ENCODE measurements at places on chromosomes 3 and 15.

GRCh38 chr3:116118475-116119169 is 326.7 kb downstream of the LSAMP start:
- no peak for DNase-seq

GRCh38 chr15:51100785-51101489 is 6.2 kb upstream of the TNFAIP8L3 start:
- DNase-seq, result no peak

DNA sequence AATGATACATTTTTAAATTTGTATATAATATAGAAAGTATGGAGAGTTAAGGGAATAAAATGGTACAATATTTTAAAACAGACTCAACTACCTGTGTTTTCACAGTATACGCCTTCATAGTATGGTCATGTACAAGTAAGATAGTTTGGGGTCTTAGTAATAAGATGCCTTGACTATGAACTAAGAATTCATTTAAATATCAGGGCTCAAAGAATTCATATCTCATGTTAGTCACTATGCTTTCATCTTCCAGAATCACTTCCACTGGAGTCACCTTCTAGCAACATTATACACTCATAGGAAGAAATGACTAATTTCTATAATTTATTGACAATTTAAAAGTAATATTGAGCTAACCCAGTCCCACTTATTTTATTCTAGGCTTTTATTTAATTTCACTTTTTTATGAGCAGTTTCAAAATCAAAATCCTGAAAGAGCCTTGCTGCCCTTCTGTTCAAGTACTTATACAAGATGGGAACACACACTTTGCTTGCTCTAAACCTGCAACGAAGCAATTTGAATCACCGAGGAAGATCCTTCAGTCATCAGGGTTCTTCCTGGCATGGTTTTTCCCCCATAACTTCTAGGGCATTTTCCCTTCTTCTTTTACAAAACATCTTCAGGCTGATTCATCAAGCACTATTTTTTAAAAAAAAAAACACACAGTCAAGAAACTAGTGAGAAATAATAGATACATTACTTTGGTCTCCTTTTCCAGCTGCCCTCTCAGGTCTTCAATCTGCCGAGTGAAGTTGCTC is 94.1 kb downstream of the MYH15 start:
- DNase-seq, result no peak

DNA sequence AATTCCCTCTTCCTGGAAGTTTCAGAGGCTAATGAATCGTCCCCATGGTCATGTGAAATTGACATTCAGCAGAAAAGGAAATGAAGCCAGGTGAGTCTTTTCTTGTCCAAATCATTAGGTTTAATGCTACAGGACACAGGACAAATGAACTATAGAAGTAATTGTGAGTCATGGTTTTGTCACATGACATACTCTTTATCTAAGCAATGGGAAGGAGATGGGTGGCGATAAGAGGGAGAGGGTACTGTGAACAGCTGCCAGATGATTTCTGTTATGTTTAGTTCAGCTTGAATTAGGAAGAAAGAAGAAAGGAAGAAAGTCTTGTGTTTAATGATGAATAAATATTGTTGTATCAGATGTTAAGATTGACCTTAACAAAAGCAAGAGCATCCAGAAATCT is 515.4 kb upstream of the ZNF717 start:
- DNase-seq, result no peak

GRCh38 chr3:18580268-18580667 is 155.1 kb upstream of the SATB1 start:
- no peak for DNase-seq

DNA sequence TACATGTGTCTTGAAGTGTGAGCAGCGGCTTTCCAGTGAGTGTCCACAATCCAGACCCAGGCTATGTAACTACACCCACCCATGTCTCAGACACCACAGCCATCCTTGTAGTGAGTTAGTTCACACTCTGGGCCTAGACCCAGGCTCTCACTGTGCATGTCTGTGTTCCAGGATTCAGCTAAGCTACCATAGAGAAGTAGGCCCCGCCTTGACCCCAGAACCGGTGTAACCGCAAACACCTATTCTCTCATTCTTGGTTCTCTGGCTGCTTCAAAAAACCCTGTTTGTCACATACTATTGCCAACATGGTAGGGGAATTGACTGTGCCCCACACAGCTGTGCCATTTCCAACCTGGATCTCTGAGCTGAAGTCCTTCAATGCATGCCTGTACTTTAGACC is 560.6 kb downstream of the RSL24D1 start:
- no peak for DNase-seq

DNA sequence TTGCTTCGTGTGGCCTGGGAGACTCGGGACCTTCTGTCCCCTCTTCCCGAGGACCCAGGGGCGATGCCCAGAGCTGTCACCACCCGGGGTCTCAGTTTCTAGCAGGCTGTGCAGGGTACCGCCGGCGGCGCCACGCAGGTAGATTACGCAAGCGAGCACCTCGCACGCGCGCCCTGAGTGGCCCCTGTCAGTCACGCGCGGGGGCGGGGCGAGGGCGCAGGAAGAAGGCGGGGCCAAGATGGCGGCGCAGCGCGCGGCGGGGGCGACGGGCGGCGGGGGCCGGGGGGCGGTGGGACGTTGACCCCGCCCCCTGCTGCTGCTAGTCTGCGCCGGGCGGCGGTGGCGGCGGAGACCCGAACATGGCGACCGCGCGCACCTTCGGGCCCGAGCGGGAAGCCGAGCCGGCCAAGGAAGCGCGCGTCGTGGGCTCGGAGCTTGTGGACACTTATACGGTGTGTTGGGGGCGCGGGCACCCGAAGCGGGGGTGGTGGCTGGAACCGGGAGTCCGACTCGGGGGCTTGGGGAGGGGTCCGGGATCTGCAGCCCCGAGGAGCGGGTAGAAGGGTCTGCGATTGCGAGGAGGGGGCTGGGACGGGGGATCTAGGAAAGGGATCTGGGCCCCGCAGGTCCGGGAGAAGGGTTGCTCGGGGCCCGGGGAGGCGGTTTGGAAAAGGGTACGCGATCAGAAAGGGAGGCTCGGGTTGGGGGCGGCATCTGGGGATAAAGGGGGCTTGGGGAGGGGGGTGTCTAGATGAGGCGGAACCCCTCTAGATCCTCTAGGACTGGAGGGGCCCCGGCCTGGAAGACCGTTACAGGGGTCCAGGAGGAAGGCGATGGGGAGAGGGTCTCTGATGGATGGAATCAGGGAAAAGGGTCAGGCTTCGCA is at the start of gene NISCH:
TSS of gene NISCH (plus strand) at position 322 of the 886 bp plus-strand sequence. CDS start at position 360, 38 bp downstream.
- peak; percentile 79 for DNase-seq

DNA sequence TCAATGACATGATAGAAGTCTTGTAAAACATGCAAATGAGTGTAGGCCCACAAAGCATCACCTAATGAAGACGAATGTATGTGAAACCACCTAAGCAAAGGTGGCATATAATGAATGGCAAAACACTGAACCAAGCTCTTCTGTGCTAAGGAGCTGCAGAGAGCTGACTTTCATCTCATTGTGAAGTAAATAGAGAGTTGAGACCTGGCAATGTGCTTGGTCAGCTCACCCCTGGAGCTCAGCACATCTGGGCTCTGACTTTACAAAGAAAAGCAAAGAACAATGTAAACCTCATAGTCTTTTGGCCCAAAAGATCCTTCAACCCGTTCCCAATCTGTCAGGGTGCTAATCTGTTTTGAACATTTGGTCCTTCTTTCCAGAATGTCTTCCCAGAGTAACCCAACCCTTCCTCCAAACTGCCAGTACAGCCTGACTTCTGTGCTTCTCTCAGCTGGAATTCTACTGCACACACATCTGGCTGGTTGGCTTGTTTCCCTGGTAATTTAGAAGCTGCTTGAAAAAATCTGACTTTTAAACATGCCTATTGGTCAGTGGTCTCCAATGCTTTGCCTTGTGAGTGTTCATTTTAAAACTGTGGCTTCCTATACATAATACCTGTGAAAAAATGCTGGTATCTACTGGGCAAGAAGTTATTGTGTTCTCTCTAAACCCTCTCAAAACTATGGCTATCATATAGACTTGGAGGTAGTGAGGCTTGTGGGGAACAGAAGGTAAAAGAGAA is 101.7 kb downstream of the CD200R1L start:
- peak; percentile 15 for DNase-seq

DNA sequence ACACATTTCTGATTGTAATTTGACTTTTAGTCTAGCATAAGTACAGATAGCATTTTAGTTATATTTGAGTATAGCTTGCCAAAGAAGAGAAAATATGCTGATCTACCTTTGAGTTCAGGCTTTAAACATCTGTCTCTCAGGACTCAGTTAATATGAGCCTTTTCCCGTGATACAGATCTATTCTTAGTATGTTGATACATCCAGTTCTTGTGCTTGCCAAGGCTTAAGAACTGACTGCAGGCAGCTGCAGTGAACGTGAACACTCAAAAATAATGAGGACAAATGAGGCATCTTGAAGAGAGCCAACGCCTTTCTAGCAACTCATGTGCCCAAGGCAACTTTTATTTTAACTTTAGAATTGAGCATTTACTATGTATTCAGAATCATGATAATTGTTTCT is 325.5 kb downstream of the SI start:
- no peak for DNase-seq

DNA sequence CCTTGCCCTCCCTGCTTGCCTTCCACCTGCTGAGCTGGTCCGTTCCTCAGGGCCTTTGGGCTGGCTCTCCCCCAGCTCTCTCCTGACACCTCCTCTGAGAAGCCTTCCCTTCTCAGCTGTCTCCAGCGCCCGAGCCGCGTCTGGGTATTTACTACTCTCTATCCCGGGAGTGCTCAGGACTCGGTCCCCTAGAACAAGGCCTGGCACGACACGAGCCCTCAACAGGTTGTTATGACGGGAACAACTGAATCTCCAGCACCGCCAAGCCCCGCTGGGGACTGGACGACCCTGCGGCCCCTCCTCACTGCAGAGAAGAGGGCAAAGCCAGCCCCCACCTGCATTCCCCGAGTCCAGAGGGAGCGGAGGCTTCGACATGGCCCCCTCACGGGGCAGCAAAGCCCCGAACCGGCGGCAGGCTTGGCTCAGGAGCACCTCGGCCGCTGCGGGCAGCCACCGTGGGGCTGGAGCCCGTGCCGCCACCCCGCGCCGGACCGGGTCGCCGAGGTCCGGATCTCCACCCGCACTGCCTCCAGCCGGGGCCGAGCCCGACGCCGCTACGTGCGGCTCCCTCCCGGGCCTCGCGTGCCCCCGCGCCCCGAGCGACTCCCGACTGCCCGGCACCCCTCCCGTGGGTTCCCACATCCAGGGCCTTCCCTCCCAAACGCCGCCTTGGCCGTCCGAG is 792 bp downstream of the TPRA1 start:
- DNase-seq, result no peak

GRCh38 chr15:43318990-43319771 is 11.2 kb downstream of the LCMT2 start:
- DNase-seq, result no peak

DNA sequence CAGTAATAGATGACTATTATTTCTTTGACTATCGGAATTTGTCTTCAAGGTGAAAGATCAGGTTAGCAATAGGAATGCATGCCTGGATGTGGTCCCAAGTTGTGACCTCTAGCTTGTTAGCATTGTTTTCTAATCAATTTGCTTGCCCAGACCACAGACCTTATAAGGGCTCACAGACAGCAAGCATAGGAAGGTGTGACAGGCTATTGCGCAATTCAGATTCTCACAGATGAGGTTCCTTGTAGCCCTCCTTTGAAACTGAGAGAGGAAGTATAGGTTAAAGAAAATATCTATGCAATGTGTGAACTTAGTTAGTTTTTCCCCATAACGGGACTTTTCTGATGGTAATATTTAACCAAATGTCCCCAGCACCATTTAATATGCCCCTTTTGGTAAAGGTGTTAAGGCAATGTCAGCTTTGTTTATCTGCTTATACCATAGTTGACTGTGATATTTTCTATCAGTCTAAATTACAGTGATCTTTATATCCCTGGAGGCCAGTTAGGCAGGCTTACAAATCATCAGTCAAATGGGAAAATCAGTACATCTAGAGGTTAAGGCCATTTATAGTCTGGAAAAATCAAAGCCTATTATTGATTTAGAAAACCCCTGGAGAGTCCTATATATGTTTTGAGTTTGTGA is 168.1 kb upstream of the MBNL1 start:
- no peak for DNase-seq

DNA sequence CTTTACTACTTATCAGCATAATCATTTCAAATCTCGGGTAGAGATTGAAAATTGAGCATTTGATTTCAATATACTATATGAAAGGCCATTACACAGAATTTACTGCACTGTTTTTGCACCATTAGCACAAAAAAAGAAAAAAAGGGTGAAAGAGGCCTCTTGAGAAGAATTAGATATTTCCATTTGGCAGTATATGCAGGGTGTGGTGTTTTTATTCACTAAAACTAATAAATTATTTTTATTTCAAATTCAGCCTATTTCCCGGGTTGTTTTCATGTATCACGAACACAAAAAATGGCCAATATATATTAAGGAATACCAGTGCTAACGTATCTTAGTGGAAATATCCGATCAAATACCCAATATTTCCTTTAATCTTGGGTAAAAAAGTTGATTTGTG is 110.5 kb upstream of the TBL1XR1 start:
- no peak for DNase-seq

- no peak for DNase-seq
Observed at GRCh38 chr3:31438742-31439141, 94.0 kb upstream of the STT3B start.

GRCh38 chr3:157285966-157286365 is 126.0 kb upstream of the CCNL1 start:
- DNase-seq, result peak; percentile 42

- no peak for DNase-seq
Observed at GRCh38 chr3:187974871-187975271, 179.1 kb upstream of the LPP start.

GRCh38 chr3:109021556-109021955 is 67.9 kb upstream of the GUCA1C start:
- DNase-seq, result no peak

GRCh38 chr3:73955494-73956070 is 330.8 kb upstream of the PDZRN3 start:
- no peak for DNase-seq

DNA sequence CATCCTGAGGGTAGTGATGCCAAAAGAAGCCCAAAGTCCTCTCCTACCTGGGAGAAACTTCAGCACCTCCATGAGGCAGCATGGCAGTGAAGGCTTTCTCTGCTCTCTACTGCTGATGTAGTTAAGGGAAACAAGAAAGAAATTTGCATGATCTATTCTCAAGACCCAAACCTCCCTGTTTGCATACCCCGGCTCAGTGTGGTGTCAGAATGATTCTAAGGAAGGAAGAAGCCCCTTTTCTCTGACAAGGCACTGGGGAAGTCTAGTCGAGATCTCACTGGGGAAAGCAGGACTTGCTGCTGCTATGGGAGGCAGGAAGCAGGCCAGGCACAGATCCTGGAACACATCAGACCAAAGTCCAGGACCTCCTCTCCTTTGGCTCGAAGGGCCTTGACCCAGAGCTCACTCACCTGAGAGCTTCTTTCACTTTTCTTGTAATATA is 89.4 kb upstream of the ICE2 start:
- DNase-seq, result no peak

GRCh38 chr3:141366285-141367037 is 1.8 kb upstream of the ZBTB38 start:
- DNase-seq, result peak; percentile 93

All from fibroblast of skin of right quadriceps (primary cell).